AG20443 (cell line): ENCODE measurements at places on chromosomes 2 and 18.

- peak; percentile 56 for DNase-seq
These were observed 73.7 kb upstream of the DNAJC10 start for GRCh38 chr2:182642328-182642727.

GRCh38 chr2:96207073-96207773 lies 1.4 kb downstream of the STARD7 start:
- no peak for DNase-seq

- DNase-seq: peak; percentile 9
These were observed 47.1 kb downstream of the IKZF2 start for GRCh38 chr2:213104092-213104902.

- peak; percentile 45 for DNase-seq
These were observed 815 bp downstream of the GMCL1 start for GRCh38 chr2:69830045-69830905.

GRCh38 chr2:96637385-96638143 lies 548 bp downstream of the KANSL3 start:
- DNase-seq: peak; percentile 94

GRCh38 chr2:59025157-59025757 lies 784.1 kb upstream of the FANCL start:
- DNase-seq: peak; percentile 61

DNA sequence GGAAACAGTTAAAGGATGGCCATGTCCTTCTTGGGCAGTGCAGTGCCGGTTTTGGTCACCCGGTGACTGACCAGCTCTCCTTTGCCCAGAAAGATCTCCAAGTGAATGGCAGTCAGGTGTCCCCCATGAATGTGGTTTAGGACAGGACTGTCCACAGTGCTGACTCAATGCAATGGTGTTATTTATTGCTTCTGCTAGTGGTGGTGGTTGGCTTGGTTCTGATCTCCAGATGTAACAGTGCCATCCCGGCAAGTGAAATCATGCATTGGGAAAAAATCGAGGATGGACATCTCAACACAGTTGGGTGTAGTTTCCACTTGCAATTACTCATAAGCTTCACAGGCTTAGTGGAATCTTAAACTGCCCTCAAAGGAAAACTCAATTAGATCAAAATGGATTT lies 81.9 kb downstream of the TGOLN2 start:
- peak; percentile 41 for DNase-seq

DNA sequence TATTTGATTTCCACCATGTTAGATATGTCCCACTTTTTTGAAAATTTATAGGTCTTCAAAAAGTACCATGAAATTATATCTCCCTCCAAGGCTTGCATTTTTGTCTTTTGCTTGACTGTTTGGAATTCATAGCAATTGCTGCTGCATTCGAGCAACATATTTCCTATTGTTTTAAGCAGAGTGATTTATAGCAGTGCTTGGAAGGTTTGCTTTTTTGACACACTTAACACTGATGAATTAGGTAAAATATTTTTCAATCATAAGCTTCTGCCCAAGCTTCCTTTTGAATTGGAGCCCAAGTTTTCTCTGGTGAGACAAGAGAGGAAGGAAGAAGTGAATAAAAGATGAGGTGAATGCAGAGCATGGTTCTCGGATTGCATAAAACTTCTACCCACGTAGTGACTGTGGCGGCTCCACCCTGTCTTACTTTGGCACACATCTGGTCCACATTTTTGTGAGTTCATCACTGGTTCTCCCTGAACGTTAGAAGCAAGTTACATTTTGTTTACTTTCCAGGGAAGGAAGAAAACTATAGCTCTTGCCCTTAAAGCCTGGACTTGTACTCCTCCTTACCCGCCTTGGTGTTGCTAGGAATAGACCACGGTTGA lies 667.0 kb downstream of the TSN start:
- DNase-seq: peak; percentile 12

DNA sequence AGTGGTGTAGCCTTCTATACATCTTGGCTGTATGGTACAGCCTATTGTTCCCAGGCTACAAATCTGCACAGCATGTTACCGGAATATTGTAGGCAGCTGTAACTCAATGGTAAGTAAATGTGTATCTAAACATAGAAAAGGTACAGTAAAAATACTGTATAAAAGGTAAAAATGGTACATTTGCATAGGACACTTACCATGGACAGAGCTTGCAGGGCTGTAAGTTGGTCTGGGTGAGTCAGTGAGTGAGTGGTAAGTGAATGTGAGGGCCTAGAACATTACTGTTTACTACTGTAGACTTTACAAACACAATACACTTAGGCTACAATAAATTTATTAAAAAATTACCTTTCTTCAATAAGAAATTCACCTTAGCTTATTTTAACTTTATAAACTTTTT lies 3.7 kb upstream of the MRPS9 start:
- DNase-seq: no peak

GRCh38 chr18:57925706-57926105 lies 118.3 kb upstream of the NEDD4L start:
- DNase-seq: no peak

- no peak for DNase-seq
These were observed 31.4 kb upstream of the AGAP1 start for GRCh38 chr2:235462415-235462790.

- DNase-seq: no peak
These were observed 483.4 kb upstream of the KLHL29 start for GRCh38 chr2:22901471-22902179.

DNA sequence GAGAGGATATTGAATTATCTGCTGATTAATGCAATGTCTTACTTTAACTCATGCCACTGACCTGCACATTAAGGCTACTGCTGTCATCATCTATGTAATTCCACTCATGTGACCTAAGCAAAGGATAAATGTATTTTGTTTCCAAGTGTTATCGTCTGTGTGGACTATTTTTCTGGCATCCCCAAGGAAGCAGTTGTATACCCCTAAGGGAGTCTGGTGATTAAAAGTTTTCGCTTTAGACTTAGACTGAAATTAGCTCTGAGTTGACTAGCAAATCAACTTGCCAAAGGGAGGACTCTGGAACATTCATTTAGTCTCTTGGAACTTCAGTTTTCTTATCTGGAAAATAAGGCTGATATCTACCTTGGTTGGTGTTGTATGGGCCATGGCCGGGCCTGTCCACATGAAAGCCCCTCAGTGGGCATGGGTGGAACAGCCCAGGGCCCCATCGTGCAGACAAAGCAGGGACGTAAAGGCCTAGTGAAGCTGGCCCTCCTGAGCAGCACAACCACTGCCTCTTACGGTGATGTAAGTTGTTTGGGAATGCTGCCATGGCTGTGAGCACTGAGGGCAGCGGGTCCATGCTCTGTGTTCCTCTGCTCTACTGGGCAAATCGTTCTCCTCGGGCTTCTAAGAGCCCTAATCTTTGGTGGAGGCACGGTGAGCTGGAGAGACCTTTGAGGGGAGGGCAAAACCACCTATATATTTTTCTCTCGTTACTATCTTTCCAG lies 144.4 kb upstream of the RNF152 start:
- no peak for DNase-seq

DNA sequence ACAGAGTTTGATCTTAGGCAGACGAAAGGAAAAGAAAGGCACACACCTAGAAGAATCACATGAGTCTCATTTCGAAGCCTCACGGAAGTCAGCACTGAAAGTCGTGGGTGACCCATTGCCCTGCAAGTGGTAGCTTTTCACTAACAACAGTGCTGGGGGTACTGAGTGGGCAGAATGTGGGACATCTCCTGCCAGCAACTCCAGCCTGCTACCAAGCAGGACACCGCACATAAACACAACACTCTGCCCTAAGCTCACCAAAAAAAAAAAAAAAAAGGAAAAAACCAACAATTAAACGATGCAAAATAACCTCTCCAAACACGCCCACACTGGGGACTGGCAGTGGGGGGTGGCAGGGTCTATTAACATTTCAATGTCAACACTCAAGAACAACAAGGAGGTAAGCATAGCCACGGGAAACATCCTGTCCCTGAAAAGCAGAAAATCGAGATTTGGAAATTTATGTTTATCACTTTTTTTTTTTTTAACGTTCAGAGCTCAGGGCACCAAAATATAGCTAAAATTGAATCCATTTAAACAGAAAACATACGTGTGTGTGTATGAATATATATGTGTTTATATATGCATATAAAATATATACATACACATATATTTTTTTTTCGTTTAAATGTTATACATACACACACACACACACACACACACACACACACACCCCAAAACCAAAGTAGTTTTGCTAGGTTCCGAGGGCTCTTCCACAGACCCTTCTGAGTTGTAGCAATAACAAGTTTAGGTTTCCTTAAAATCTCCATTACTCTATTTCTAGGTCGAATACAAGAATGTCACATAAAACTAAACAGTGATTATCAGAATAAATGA lies 2.2 kb downstream of the INO80D start:
- peak; percentile 19 for DNase-seq

DNA sequence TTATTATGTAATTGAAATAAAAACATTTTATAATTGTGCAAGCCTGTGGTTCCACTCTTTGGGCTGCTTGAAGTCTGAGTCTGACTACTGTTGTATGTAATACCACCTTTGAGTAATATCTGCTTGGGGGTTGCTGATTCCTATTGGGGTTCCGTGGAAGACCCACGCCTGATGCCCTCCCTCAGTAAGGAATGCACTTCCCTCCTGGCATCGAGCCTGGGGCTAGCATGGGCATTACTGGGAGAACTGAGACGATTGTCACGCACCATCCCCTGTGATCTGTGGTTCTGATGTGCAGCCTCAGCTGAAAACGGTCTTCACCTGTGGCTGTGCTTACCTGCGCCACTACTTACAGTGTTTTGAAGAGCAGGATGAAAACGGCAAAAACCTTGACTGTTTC lies 32.7 kb upstream of the RBM44 start:
- no peak for DNase-seq

DNA sequence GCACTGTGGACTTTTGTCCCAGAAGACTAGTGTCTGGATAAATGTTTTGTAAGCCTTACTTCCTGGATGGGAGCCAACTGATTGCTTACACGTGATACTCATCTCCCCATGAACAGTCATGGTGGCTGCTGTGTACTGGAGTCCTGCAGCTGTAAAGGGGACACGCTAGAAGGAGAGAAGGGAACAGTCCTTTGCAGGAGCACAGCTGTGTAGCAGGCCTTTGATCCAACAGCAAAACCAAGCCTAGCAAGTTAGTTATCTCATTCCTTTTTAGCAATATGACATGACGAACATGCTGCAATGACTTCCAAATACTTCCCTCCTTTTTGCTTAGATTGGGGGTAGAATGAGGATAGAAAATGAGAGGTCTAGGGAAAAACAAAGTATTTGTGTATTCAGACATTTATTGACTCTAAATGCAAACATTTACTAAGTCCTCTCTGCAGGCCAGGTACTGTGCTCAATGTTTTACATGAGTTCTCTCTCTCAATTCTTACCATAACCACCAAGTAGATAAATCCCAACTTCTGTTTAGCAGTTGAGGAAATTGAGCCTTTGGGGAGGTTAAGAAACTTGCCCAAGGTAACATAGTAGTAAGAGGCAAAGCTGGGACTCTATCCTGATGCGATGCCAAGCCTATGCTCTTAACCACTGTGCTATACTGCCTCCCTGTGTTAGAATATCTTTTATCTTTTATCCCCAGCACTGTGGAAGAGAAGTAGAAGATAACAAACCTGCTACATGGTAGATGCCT lies 55.4 kb upstream of the CD28 start:
- peak; percentile 31 for DNase-seq

- no peak for DNase-seq
These were observed 710.4 kb downstream of the RNF144A start for GRCh38 chr2:7627583-7627982.

GRCh38 chr18:32366586-32367538 lies 103.8 kb downstream of the GAREM1 start:
- peak; percentile 25 for DNase-seq

- peak; percentile 70 for DNase-seq
These were observed 1.1 kb downstream of the HPCAL1 start for GRCh38 chr2:10303694-10304378.

DNA sequence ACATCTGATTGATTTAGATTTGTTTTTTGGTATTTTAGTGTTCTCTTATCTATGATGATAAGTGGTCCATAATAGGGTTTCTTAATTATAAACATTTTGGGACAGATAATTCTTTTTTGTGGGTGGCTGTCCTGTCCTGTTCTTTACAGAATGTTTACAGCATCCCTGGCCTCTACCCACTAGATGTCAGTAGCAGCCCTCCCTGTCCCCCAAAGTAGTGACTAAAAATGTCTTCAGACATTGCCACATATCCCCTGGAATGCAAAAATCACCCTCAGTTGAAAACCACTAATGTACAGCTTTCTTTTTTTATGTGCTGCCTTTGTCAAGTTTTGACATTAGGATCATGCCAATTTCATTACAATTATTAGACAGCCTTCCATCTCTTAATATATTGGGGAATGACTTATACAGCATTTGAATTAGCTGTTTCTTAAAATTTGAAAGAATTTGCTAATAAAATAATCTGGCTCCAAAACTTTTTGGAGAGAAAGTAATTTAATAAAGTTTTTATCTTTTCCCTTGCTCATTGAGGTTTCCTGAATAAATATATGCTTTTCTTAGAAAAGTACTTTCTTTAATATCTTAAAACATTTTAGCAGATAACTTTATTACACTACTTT lies 19.5 kb downstream of the WIPF1 start:
- peak; percentile 55 for DNase-seq

- DNase-seq: no peak
These were observed 42.3 kb downstream of the SFT2D3 start for GRCh38 chr2:127743477-127744026.

DNA sequence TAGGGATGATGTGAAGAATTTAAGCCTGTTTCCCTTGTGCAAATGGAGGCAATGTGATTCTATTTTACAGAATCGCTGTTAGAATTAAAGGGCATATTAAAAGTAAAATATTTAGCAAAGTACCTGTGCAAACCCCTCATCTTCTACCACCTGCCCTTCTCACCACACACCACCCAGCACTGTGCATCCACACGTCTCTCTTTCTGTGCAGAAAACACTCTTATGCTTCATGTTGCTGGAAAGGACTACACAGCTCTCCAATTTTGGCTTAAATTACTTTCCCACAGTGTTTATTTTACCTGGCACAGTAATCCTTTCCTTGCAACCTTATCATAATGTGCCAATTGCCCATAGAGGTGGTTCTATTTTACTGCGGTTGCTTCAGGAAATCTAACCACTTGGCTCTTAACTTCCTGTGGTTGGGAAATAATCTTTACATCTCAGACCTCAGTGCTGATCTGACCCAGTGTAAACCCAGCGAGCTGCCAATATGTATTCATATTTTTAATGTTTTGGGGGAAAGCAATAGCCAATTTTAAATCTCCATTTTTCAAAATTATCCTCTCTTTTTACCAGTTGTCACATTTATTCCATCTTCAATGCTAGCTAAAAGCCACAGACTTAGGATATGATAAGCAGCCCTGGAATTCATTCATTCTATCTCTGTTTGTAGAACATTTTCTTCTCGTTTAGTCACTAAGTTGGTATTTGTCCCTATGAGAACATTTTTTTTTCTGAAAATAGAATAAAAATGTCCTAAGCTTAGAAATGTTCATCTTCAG lies 250.9 kb downstream of the DSEL start:
- DNase-seq: peak; percentile 41

DNA sequence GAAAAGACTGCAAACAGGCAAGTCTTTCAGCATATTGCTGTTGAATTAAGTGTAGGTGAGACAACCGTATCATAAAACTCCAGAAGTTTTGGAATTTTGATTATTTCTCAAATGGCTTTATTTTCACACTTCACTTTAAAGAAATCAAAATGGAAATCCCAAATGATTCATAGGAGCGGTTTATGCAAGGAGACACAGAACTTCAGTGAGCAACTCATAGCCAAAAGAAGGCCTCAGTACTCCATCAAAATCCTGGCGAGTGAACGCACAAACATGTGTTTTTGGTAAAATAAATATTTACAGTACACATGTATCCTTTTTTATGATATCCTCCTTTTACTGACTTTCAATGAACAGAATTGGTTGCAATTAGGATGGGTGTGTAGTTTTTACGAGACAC lies 140.4 kb upstream of the APCDD1 start:
- no peak for DNase-seq

GRCh38 chr18:79935098-79935480 lies 16.4 kb downstream of the SLC66A2 start:
- no peak for DNase-seq
